NCI-H226 (cell line): ENCODE measurements at places on chromosomes 7 and 10.
A peak's percentile ranks its signal among the peaks of the same experiment; 100 is the strongest.

DNA sequence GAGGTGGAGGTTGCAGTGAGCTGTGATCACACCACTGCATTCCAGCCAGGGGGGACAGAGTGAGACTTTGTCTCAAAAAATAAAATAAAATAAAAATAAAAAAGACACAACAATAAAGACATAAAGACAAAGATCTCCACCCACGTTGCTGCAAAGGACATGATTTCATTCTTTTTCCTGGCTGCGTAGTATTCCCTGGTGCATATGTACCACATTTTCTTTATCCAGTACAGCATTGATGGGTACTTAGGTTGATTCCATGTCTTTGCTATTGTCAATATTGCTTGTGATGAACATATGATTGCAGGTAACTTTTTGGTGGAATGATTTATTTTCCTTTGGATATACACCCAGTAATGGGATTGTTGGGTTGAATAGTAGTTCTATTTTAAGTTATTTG, 42.0 kb upstream of the CCDC3 start:
- DNase-seq, result no peak

DNA sequence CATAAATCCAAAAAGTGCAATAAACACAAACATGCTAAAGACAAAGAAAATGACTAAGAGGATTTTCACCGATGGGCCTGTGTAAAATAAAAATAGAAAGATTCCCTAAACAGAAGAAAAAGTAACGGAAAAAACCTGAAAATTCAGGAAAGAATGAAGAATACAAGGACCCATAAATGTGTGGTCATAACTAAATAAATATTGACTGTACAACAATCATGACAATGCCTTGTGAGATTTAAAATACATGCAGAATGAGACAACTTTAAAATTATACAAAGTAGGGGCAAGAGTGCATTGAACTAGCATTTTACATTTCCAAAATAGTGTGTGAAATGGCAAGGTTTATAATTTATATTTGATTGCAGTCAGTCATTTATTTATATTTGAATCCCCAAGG, 409.1 kb upstream of the ANKRD30A start:
- no peak for DNase-seq

GRCh38 chr7:3188946-3189345, 112.1 kb upstream of the SDK1 start:
- DNase-seq, result no peak

GRCh38 chr7:14859267-14859666, 43.3 kb downstream of the DGKB start:
- DNase-seq, result no peak

- no peak for DNase-seq
These were observed 5.9 kb upstream of the LGI1 start for GRCh38 chr10:93751832-93752231.

- DNase-seq, result no peak
These were observed 41.6 kb downstream of the NEBL start for GRCh38 chr10:20855398-20856038.

DNA sequence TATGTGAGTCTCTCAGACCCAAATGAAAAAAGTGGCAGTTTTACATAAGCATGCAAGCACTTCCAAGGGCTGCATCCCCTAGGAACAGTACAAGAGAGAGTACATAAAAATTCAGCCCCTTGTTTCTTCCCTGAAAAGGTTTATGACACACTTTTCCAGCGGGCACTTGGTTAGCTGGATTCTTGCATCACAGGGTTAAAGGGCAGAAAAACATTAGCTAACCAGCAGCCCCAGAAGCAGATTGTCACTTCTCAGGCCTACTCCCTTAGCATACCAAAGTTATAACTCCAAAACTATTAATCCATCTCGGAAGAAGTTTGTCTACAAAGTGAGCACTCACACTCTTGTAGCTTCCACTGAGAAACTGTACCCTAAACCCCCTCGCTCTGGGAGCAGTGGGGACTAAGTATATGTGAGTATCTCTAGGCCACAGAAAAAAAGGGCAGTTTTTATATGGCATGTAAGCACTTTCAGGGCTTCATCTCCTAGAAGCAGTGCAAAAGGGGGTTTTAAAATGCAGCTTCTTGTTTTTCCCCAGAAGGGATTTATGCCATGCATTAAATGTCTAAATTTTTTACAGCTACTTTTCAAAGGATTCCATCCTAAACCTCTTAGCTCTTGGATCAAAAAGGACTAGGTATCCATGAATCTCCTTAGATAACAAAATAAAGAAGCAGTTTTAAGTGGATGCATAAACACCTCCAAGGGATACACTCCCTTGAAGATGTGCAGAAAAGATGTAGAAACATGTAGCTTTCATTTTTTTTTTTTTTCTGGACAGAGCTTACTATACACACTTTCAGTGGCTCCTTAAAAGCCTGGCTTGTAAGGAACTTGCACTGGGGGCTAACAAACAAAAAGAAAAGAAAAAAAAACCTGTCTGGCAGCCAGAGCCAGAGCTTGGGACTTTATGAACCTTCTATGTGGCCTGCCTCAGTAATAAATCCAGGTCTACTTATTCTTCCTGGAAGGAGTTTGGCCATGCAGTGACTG, 956.7 kb downstream of the CCSER2 start:
- DNase-seq, result no peak

DNA sequence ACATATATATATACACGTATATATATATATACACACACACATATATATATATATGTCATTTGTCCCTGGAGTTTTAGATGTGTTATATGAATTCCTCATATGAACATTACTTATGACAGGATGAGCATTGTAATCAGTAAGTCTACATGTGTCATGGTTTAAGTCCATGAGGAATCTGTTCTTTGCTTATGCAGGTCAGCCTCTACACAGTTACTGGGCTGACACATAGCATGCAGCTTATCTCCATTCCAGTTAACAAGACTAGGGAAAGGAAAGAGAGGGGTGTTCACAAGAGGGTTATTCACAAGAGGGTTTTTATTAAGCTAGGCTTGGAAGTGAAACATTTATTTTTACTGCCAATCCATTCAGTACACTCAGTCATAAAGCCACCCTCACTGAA, 226.7 kb downstream of the SNX13 start:
- peak; percentile 45 for DNase-seq

DNA sequence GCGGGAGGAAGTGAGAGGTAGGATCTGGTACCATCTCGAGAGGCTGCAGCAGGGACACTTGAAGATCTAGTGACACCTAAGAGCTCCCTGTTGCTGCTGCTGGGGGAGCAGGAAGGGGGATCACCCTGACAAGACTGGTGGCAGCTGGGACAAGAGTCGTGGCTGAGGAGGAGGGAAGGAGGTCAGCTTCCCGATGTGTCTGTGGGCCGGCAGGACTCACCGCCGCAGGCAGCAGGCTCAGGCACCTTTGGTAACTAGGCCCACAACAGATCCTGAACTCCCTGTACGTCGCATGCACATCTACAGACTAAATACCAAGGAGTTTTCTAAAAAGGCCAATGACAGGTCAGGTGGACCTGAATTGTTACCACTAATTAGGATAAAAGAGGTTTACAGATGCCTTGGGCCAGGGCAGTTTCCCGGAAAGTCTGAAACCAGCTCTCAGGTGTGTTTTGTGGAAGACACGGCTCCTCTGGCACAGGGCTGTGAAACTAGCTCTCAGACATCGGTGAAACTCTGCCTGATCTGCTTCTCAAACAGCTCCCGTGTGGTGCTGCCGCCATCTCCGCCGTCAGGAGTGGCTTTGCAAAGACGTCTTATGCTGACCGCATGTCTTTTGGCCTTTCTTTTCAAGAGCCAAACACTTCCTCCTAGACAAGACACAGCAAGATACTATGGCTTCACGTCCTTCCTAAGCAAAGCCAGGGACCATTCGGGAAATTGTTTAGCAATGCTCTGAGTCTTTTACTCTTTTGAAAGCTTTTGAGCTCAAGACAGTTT, 609.7 kb downstream of the PTPRN2 start:
- no peak for DNase-seq

GRCh38 chr7:136489808-136490207, 378.6 kb upstream of the CHRM2 start:
- DNase-seq, result no peak

DNA sequence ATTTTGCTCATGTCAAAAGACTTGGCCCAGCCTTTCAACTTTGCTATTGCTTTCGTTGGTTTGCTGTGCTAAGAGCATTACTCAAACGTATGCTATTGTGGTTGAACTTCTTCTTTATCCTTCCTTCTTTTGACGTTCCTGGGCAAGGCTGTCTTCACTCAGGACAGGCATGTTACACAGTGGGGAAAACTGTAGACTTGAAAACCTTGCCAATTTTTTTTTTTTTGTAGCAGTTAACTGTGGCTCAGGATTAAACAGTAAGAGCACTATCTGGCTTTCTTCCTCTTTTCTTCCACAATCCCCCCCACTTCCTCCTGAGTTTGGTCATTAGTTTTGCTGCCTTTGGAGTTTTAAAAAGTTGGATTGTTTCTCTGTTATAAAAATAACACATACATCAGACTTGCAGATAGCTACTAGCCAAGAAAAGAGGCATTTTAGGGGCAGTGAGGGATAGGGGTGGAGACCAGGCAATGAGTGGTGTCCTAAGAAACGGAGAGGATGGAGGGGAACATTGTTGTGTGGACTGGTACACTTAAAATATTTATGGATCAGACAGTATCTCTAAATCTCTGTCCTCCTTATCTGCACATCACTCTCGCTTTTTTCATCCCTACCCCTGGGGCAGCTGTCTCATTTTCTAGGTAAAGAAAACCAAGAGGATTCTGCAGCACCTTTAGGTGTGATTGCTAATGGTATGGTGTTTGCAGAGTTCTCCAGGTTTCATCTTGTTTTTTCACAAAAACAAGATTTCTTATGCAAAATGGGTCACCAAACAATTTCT, 181.7 kb downstream of the LRMDA start:
- DNase-seq, result no peak

GRCh38 chr7:69800495-69800894, 202.2 kb downstream of the AUTS2 start:
- peak; percentile 77 for DNase-seq

DNA sequence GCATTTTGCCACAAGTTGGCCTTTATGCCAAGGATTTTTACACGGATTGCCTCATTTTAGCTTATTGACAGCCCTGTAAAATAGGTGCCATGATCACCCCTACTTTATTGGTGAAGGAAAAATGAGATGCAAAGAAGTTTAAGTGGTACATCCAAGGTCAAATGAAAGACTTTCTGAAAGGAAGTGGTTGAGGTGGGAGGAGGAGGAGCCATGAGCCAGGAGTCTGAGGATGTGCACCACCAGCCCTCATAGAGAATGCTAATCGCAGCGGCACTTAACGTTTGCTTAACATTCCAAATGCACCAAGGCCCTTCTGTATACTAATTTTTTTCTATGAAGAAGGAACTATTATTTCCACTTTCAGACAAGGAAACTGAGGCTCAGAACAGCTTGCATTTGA, 31.0 kb upstream of the LRRC18 start:
- DNase-seq, result no peak

GRCh38 chr10:30158325-30158960, 99.1 kb upstream of the JCAD start:
- peak; percentile 30 for DNase-seq

- DNase-seq, result no peak
These were observed at the start of gene CRTAC1 for GRCh38 chr10:98030093-98030821. Gene CRTAC1, minus strand, starts transcription at chr10:98030621. Its CDS starts 149 bp downstream, at chr10:98030472.

DNA sequence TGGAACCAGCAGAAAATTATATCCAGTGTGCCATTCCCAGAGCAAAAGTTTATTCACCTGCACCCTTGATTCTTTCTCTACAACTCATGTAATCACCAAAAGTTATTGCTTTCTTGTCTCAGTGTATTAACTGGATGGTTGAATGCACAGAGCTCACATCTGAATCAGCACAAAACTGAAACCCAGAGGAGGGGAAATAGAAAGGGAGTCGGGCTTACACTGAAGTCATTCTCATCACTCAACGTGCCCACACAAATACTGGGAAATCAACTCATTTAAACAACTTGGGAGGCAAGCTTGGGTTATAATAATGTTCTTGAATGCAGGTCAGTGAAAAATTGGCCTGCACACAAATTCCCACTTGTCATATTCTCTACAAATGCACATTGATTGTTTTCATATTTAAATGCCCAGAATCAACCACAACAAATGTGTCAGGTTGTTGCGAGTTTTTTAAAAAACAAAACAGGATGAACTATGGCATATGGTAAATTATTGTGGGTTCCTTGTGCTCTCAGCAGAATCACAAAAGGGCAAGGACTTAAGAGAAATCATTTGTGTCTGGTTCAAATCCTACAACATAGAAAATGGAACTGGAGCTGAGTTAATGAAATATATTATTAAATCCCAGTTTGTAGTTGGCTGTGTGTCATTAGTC, 125.9 kb upstream of the NOBOX start:
- DNase-seq, result no peak

DNA sequence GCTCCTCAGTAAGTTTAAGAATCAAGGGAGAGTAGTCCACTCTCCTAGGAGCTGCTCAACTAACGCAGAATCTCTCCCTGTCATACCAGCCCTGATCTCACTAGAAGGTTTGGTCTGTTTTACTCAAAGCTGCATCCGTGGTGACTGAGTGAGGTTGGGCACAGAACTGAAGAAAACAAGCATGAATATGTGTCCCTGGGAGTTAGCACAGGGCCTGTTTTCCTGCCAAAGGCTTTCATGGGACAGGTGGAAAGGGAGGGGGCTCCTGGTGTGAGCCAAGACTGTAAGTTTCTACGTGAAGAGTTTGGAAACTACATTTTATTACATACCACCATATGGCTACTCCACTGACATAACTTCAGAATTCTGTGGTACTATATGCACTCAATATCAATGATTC, 705.9 kb downstream of the MAGI2 start:
- DNase-seq, result no peak

DNA sequence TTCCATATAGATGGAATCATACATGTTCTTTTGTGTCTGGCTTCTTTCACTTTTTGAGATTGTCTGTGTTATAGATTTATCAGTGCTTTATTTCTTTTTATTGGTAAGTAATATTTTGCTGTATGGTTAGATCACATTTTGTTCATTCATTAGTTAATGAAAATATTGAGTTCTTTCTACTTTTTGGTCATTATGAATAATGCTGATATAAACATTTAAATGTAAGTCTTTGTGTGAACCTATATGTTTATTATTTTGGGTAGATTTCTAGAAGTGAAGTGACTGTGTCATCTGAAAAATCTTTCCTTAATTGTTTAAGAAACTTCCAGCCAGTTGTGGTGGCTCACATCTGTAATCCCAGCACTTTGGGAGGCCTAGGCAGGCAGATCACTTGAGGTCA, 11.4 kb upstream of the VWDE start:
- no peak for DNase-seq

- DNase-seq, result no peak
These were observed 11.9 kb downstream of the ERCC6 start for GRCh38 chr10:49527061-49527460.
